ENCODE measurements at places on chromosomes 1 and 21.

GRCh38 chr1:22814176-22815042 lies 103.8 kb downstream of the EPHB2 start:
- DNase-seq, result peak; percentile 71

- DNase-seq, result no peak
Observed at GRCh38 chr1:217813031-217813430, 181.9 kb downstream of the SPATA17 start.

- peak; percentile 16 for DNase-seq
Observed at GRCh38 chr21:32403201-32403777, 9.2 kb upstream of the EVA1C start.

DNA sequence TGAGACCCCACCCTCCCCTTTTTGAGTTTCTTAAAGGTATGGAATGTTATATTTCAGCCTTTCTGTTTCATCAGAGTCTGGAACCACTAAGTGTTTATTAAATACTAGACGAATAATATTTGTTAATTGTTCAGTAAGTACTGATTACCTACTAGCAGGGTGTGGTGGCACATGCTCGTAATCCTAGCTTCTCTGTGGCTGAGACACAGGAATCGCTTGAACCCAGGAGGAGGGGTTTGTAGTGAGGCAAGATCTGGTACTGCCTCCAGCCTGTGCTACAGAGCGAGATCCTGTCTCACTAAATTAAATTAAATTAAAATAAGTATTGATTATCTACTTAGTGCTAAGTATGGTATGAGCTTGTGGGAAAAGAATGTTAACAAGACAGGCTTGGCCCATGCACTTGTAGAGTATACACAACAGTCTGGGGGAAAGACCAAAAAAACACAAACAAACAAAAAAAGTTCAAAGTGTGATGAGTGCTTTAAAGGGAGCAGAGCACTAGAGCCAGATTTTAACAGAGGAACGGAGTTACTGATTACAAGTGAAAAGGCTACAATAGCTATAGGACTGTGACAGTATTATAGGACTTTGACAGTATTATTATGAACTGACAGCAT lies 2.4 kb downstream of the CEPT1 start:
- no peak for DNase-seq

GRCh38 chr1:208084220-208084619 lies 160.0 kb downstream of the PLXNA2 start:
- no peak for DNase-seq

GRCh38 chr1:210769473-210769872 lies 364.5 kb downstream of the KCNH1 start:
- DNase-seq, result no peak

- DNase-seq, result no peak
Observed at GRCh38 chr1:94676686-94677085, 135.1 kb upstream of the F3 start.

- no peak for DNase-seq
Observed at GRCh38 chr1:65420590-65421350, at the start of the genes LEPR and LEPROT. LEPR (plus strand) TSS chr1:65420668; CDS start chr1:65565566, 144,898 bp downstream. LEPROT (plus strand) TSS chr1:65420668; CDS start chr1:65420725, 57 bp downstream.

DNA sequence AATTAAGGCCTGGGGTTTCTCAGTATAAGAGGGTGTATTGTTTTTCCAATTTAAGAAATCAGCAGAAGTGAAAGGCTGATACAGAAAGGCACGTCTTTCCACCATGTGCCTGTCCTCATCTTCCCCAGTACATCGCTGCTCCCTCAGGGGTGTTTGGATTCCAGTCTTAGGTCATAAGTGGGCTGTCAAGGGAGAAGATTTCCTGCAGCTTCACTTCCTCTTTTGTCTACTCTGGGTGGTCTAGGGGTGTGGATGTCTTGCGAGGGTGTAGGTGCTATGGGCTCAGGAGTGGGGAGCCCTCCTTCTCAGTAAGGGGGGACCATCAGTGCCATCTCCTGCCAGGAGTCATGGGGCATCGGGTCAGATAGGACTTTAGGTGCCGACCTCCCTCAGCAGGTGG lies 999.8 kb upstream of the NCAM2 start:
- DNase-seq, result no peak

DNA sequence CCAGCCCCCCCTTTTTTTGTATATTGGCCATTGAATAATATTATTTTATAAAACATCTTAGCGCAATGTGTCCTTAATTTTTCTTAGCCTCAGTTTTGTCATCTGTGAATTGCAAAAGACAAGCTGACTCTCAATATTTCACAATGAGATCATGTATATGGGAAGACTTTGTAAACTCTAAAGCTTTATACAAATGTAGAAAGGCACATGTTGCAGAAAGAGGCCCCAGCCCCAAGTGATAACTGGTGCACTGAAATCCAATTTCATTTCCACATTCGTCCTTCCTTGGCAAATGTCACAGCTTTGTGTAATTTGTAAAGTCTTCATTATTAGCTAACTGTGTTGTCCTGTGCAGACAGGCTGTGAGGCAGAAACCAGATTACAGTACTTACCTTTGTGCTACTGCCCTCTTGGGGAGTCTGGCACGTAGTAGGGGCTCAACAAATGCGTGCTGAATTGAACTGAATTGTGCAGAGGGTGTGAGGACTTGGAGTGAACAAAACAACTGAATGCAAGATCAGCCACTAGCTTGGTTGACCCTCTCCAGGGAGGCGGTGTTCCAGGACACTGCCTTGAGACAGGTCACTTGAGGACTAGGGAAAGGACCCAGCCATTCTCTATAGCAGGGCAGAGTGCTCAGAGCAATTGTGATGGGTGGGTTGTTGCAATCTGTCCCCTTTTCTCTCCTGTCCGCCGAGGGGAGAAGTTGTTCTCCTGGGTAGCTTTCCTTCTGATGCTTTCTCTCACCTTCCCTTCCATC lies 74.6 kb downstream of the LMO4 start:
- DNase-seq, result no peak

DNA sequence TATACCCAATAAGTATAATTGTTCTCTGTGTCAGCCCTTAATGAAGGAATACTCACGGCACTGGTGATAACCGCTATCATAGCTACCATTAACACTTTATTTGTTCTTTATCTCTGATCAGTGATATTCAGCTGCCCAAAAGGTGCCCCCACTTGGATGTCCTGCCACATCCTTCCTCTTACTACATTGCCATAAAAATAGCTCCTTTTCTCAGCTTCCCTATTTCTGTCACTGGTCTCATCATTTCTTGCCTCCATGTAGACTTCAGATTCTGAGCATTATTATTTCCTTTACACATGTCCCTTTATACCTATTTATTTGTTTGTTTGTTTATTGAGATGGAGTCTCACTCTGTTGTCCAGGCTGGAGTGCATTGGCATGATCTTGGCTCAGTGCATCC lies 2.7 kb upstream of the RAB29 start:
- DNase-seq, result no peak

GRCh38 chr1:59697150-59697800 lies 117.5 kb upstream of the HOOK1 start:
- no peak for DNase-seq

DNA sequence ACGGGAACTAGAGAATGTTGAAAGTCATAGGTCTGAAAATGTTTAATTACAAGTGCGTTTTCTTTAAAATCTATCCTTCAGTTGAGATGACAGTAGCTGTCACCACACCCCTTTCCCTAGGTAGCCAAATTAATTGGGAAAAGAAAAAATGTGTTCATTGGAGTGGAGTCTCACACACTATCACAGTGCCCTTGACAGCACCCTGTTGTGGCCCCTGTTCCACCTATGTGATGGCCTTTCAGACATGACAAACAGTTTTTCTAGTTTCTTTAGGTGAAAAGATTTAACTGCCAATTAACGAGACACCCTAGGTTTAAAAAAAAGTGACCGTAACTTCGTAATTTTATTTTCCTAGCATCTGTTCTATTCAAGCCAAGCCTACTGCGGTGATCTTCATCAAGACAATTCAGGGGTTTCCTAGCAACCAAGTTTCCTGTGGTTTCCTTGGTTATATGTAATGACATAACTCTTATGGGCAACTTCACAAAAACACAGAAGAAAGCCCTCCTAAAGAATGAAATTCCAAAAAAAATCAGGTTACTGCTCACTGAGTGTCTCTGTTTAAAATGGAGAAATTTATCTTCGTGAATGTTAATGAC lies 298.3 kb downstream of the PDE4B start:
- DNase-seq, result no peak

DNA sequence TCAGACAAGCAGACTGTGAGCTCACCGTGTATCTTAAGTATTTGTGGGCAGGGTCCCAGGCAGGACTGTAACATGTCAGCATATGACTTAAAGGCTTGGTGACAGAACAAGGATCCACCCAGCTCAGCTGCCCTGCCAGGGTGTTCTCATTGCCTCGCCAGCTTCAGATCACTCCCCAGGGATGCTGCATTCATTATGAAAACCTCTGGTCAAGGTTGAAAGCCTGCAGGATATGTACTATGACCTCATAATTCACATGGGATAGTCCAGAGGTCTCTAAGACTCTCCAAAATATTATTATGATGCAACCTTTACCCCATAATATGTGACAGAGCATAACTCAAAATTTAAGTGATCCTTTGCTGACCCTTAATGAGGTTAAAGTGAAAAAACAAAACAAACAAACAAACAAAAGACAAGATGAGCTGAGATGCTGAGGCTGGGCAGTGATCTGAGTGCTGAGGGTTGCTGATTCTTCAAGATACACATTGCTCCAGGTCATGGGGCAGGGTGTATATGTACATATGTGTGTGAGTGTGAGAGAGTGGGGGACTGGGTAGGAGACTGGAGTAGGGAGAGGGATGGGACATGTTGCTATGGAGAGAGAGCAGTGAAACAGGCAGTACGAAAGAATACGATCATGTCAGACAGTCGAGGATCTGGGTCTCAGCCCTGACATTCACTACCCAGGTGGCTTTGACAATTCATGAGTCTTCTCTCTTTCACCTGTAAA lies 98.8 kb upstream of the DUSP10 start:
- no peak for DNase-seq

DNA sequence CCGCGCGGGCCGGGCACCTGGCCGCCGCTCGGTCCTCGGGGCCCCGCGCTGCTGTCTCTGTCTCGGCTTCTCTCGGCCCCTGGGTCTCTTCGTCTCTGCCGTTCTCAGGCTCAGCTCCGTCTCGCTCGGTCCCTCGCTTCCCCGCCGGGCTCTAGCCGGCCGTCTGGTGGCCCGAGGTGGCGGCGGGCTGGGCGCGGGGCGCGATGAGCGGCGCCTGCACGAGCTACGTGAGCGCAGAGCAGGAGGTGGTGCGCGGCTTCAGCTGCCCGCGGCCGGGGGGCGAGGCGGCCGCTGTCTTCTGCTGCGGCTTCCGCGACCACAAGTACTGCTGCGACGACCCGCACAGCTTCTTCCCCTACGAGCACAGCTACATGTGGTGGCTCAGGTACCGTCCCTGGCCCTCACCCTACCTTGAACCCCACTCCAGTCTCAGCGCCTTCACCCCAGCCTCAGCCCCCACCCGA lies 355 bp downstream of the SHISAL2A start:
- DNase-seq, result no peak

- DNase-seq, result no peak
Observed at GRCh38 chr1:3042481-3042880, 21.2 kb downstream of the ACTRT2 start.

GRCh38 chr1:84668185-84668584 lies 22.1 kb downstream of the SSX2IP start:
- no peak for DNase-seq

GRCh38 chr1:202623075-202623474 lies 87.2 kb downstream of the SYT2 start:
- DNase-seq, result no peak

DNA sequence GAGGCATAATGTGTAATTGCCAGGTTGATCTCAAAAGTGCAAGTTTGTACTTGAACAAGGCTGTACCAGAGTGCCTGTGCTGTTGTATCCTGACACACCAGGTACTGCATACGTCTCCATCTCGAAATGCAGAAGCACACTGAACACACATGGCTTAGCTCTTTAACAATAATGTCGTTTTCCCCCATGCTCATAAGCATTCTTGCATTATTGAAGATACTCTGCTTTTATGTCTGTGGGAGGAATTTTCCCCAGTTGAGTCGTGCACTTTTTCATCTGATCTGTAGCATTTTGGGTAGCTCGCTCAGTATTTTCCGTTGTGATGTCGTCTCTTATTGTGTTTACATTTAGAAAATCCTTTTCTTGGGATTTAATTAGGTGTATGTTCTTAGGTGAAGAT lies 98.7 kb downstream of the PCBP3 start:
- DNase-seq, result no peak

DNA sequence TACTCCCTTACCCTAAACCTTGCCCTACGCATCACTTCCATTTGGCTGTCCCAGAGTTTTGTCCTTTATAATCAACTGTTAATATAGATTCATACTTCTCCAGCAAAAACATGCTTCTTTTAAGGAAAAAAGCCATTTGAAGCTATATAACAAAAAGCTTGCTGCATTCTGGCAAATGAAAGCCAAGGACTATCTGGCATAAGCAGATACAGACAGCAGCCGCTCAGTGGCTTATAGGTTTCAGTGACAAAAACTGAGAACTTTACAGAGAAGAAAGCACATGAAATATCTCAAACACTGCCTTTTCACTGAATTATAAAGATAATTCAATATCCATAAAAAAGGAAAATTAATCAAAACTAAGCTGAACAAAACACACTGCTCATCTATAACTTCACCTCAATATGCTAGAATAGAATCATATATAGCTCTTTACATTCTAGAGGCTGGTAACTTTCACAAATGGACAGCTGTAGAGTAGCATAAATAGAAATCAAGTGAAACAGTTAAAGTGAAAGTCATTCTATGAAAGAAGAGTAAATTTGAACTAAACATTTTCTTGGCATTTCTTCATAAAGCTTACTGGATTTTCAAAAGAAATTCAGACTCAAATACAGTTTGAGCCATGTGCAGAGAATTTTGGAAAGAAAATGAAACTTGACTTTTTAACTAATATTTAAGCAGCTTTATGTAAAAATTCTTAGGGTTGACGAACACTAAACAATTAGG lies 19.6 kb downstream of the CDC42BPA start:
- DNase-seq, result no peak

DNA sequence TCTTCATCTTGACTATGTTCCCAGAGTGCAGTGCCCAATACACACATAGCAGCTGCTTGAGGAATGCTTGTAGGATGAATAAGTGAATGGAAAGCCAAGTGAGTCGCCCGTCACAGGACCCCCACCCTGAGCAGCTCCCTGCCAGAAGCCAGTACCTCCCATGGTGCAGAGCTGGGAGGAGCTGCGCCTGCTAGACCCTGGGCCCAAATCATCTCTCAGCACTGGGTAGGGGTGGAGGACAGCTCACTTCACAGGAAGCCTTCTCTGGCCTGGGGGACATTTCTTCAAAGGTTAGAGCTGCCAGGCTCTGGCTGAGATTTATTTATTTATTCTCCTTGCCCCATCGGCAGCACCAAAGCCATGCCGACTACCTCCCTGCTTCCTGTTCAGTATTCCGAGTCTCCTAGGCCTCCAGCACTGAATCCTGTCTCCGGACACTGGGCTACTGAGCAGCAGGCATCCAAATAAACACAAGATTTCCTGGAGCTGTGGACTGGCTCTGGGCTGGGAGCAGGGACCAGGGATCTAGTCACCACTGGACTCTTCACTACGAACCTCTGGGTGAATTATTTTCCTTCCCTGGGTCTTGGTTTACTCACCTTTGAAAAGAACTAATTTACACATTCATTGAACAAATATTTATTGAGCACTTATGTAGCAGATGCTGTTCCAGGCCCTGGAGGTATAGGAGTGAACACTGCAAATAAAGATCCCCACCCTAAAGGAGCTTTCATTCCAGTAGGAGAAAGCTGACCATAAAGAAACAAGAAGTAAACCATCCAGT lies 187.7 kb downstream of the TRABD2B start:
- DNase-seq, result no peak

- DNase-seq, result no peak
Observed at GRCh38 chr21:23401278-23401677, 2206.0 kb downstream of the MRPL39 start.

GRCh38 chr1:83571536-83571935 lies 427.4 kb downstream of the TTLL7 start:
- no peak for DNase-seq

Measured in occipital lobe (tissue), 3 donors.